ENCODE measurements at places on chromosomes 13 and 19.

DNA sequence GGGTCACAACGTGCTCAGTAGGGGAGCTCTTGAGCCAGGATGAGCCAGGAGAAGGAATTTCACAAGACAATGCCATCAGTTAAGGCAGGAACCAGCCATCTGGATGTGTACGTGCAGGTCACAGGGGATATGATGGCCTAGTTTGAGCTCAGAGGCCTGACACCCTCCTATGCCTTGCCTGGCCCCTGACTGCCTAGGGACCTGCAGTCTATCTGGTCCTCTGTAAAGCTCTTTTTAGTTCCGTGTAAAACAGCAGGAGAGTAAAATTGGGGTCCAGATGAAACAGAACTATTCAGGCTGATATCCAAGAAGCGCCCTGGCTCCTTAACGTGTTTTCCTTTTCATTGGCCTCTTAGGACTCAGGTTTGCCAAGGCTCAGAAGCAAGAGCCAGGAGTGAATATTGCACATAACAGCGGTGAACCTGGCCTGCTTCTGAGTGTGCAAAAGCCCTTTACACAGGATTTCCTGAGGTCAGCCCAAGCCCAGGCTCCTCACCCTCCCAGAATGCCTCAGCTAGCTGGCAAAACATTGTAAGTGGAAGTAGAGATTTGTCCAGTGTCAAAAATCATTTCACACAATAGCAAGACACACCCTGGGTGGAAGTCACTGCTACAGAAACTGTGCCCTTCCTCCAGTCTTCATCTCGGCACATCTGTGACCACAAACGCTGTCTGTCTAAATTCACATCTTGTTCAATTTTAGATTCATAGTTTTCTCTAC lies 777.2 kb downstream of the UQCRFS1 start:
- no peak for DNase-seq

GRCh38 chr19:18439910-18440237 lies 1.9 kb upstream of the ISYNA1 start:
- DNase-seq: no peak

GRCh38 chr13:34772881-34773280 lies 169.2 kb upstream of the NBEA start:
- DNase-seq: no peak

DNA sequence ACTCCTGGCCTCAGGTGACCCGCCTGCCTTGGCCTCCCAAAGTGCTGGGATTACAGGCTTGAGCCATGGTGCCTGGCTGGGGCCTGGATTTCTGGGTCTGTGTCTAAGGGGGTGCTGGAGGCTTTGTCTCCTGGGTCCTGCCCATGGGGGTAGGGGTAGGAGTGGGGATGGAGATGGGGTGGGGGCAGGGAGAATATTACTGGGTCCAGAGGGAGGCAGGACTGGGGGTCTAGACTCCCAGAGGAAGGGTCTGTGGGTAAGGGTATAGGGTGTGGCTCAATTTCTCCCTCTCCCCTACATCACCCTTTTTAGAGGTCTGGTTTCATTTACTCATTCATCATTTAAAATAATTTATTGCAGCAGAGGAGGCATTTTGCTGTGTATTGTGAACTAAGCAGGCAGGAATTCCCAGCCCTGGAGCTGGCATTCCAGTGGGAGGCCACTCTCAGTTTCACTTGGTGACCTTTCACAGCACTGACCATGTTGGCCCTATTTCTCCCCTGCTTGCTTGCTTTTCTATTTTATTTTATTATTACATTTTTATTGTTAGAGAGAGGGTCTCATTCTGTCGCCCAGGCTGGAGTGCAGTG lies 810 bp upstream of the NFKBID start:
- DNase-seq: no peak

- no peak for DNase-seq
Measured at GRCh38 chr13:93847162-93847561, 620.6 kb downstream of the GPC6 start.

DNA sequence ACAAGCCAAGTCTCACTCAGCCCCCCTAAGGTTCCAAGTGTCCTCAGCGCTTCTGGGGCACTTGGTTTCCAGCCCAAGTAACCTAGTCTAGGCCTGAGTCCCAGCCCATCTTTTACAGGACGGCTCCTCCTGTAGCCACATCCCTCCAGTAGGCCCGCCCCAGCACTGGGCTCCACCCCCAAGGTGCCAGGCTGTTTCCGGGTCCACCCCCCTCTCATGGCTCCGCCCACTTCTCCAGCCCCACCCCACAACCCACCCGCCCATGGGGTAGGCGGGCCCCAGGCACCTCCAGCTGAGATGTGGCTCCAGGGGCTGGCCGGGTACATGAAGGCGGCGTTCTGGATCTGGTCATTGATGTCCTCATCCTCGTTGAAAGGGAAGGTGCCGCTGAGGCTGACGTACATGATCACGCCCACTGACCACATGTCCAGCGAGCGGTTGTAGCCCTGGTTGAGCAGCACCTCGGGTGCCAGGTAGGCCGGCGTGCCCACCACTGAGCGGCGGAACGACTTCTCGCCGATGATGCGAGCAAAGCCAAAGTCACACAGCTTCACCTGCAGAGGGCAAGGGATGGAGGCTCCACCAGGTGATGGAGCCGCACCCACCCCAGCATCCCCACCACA lies 17.2 kb upstream of the DACT3 start:
- no peak for DNase-seq

- DNase-seq: no peak
Measured at GRCh38 chr19:8612807-8613171, 2.3 kb upstream of the ADAMTS10 start.

GRCh38 chr19:45692187-45693105 lies at the start of gene QPCTL:
Gene QPCTL, plus strand, starts transcription at chr19:45692666. Its CDS starts 38 bp downstream, at chr19:45692704.
- no peak for DNase-seq

DNA sequence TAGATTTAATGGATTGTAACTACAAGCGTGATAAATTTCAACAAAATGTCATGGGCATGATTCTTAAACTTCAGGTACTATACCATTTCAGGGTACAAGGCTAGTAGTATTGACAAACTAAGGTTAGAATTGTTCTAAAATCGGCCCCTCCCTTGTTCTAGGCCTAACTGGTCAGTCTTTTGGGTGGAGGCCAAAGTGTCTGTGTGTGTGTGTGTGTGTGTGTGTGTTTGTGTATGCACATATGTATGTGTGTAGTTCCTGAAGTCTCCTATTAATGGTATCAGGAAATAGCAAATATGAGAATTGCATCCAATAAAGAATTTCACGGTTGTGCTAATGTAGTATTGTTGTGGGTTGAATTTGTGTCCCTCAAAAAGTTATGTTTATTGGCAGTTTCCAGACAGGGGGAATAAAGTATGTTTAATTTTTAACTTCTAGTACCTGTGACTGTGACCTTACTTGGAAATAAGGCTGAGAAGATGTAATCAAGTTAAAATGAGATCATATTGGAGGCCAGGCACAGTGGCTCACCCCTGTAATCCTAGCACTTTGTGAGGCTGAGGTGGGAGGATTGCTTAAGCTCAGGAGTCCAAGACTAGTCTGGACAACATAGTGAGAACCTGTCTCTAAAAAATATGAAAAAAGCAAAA lies 119.2 kb downstream of the KLF5 start:
- no peak for DNase-seq

GRCh38 chr19:11806354-11807098 lies 7.5 kb upstream of the ZNF440 start:
- no peak for DNase-seq

- DNase-seq: no peak
Measured at GRCh38 chr19:39582891-39583625, 19.3 kb upstream of the LGALS13 start.

- DNase-seq: no peak
Measured at GRCh38 chr19:2246801-2247361, 2.2 kb upstream of the AMH start.

DNA sequence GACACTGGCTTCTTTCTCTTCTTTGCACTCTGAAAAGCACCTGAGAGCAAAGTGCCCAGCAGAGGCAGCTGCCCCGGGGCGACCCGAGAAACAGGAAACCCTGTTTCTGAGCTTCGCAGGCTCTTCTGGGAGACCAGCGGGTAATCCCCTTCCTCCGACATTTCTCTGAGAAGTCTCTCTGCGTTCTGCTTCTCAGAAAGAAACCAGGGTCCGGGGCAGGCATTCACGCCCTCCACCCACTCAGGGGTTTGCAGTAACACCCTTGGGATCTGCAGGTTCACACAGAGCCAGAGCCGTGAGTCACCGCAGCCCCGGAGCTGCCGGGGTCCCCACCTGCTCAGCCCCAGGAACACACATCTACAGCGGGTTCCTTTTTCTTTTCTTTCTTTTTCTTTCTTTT lies 86.0 kb downstream of the GADD45B start:
- no peak for DNase-seq

GRCh38 chr13:53090461-53090860 lies 61.8 kb downstream of the OLFM4 start:
- DNase-seq: no peak

- no peak for DNase-seq
Measured at GRCh38 chr19:50481351-50482149, 4.9 kb upstream of the GARIN5A start.

DNA sequence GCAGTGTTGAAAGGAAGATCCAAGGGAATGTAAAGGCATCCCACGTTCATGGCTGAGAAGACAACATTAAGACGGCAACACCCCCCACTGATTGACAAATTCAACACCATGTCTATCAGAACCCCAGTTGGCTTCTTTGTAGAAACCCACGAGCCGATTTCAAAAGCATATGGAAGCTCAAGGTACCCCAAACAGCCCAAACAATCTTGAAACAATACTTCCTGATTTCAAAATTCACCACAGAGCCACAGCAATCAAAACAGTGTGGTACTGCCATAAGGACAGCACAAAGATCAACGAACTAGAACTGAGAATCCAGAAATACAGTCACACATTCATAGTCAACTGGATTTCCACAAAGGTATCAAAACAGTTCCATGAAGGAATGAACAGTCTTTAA lies 6.2 kb downstream of the MIER2 start:
- no peak for DNase-seq

DNA sequence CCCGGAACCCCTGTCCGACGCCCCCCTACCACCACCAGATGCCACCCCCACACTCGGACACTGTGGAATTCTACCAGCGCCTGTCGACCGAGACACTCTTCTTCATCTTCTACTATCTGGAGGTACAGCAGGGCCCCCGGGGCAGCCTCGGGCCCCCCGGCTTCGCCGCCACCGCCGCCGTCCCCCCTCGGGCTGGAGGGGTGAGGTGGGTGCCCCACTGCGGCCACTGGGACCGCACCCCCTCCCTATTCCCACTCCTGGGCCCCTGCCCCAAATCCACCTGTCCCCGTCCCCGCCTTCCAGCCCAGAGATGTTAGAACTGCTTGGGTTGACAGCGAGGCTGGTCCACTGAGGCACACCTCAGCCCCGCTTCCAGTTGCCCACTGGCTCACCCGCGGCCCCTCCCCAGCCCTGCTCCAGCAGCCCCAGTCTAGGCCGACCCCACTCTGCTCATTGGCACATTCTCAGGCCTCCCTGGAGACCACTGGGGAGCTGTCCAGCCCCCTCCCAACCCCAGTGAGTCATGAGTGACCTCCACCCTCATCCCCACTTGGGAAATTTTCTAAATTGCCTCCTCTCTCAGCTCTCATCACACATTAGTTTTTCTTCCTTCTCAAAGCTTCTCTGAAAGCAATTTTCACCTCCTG lies 6.5 kb downstream of the LENG1 start:
- DNase-seq: no peak

DNA sequence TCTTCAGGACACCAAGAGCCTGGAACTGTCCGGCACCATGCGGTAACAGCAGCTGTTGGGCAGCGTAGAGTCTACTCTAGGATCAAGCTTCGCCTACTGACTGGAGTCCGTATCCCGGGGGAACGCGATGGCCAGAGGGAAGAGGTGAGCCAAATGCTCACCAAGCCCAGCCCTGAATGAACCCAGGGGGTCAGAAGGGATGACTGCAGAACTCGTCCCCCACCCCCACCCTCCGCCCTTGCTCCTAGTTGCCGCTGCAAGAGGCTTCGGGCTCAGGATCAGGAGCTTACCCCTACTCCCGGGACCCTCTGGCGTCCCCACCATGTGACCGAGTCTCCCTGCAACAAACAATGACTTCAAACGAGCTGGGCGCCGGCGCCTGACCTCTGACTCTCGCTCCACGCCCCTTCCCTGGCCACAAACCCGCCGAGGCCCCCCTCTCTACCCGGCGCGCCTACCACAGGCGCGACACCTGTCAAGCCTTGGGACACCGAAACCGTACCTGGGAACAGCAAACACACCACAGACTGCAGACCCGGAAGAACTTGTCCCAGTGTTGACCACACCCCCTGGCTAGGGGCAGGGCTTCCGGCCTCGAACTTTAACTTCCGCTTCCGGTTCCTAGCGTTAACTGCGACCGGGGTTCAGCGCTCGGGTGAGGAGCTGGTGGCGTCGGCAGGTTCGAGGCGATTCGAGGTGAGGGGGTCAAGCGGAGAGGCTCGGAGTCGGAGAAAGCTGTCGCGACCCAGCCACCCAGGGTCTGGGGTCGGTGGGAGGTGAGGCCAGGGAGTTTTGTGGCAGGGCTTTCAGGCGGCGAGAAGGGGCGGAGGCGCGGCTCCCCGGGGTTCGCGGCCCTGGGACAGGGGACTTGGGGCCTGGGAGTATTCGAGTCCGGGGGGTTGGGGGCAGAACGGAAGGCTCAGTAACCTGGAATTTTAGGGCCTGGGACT lies at the start of gene UBL5:
Gene UBL5 (plus strand): TSS at position 630 of the 950 bp plus-strand sequence. CDS start 420 bp downstream, outside the sequence.
- DNase-seq: no peak

DNA sequence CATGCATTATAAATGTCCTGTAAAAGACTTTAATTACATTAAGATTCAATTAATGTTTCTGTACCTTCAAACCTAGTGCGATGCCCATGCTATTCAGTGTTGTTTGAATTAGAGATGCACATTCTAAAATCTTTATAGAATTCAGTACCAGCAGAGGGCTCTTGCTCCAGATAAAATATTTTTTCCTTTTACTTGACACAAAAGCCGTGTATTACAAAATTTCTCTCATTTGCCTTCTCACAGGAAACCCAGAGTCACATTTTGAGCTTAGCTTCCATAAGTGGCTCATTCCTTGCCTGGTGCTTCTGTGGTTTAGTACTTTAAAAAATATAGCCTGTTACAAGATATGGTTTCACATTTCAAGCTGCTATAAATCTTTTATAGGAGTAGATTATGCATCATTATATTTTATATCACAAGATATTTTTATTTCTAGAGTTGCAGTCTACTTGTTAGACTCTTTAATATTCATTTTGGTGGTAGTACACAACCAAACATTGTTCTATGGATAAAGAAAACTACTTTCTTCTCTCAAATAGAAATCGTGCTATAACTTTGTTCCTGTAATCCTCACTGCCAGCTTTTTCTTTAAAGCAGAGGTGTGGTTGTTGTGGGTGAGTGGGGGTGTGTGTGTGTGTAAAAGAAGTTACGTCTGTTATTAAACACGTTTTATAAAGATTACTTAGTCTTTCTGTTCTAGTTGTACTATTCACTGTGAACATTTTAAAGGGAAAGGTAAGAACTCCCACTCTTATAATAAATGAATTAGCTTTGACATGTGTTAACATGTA lies 101.4 kb downstream of the RNF17 start:
- DNase-seq: no peak

DNA sequence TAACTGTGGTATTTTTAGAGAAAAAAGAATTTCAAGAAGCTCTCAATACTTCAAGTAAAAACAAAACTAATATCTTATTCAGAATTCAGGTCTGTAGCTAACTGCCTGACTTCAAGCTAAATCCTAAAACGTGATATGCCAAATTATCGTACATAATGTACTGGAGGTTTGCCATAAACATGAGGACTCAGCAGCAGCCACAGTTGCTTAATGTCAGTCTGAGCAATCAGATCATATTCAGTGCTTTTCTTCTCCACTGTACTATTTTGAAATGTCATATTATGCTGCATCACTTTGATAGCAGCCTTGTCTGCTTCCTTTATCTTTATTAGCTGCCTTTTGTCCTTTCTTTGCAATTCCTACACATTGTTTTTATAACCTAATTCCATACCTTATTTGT lies 265.1 kb upstream of the EDNRB start:
- no peak for DNase-seq

GRCh38 chr19:27905074-27905473 lies 1307.9 kb downstream of the UQCRFS1 start:
- DNase-seq: no peak

- DNase-seq: no peak
Measured at GRCh38 chr19:17248011-17248776, 2.5 kb upstream of the NR2F6 start.
